CD8-positive, alpha-beta memory T cell (primary cell): ENCODE measurements at places on chromosomes 5 and 9. TPM values are rescaled to one million over a fixed set of nuclear protein-coding genes. Genes with fewer than 3 reads are reported as not detected.

The ZDHHC12 gene
- total RNA-seq, result 82.0 TPM

The CLIC3 gene
- 4.1 TPM for total RNA-seq

DNA sequence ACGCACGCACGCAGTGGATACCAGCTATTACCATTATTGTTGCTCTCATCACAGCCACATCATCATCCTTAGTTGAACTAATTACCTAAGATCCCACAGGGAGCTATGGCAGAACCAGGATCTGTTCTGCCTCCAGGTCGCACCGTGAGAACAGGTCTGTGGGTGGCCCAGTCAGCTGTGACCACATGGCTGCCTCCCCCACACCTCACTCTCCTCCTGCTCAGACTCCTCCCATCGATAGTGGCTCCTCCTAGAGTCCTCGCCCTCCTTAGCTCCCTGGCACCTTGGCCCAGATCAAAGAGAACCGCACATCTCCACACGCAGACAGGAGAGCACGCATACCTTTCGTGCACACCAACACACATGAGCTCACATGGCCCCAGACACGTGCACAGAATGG, 32.4 kb upstream of the RPL26L1 start:
- no peak overlapping the region for H3K27ac ChIP-seq
- no peaks in the 10 kb centered on the region for H3K4me1 ChIP-seq
- no peak overlapping the region for H3K4me3 ChIP-seq
- no peak for DNase-seq

DNA sequence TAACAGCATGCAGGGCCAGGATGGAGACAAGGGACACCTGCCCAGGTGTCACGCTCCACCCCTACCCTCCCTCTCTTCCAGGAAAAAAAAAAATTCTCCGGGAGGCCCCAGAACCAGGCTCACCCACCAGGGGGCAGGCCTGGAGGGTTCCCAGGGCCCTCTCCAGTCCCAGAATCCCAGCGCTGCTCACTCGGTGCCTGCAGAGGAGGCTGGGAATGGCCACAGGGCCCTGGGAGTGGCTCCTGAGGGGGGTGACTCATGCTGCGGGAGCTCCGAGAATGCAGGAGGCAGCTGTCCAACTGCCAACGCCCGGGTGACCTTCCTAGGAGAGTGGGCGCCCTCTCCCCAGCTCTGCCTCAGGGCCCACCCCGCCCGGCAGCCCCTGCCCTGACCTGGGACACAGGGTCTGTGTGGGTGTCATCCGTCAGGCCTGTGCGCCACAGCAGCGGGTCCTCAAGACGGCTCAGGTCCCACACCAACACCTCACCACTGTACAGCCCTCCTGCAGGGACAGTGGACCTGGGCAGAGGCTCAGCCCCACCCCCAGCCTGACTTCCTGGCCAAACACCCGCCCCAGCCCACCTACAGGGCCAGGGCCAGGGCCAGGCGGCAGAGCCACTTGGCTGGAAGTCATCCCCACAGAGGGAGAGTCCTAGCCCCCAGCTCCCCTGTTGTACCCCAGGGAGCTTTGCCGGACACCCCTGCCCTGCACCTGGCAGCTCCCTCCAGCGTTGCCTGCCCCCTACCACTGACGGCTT, 21.2 kb downstream of the DYNC2I2 start:
- H3K27me3 ChIP-seq, result no peaks in the 10 kb centered on the region
- peaks cover 15% of the 10 kb centered on the region for H3K36me3 ChIP-seq
- no peak for DNase-seq
- no peaks in the 10 kb centered on the region for H3K4me1 ChIP-seq

- no peak for DNase-seq
- no peaks in the 10 kb centered on the region for H3K36me3 ChIP-seq
- H3K27me3 ChIP-seq, result no peaks in the 10 kb centered on the region
- no peaks in the 10 kb centered on the region for H3K4me1 ChIP-seq
Measured at GRCh38 chr5:168932400-168933189, 353.4 kb upstream of the PANK3 start.

GRCh38 chr9:3186751-3187150, 339.1 kb downstream of the RFX3 start:
- H3K27ac ChIP-seq, result no peak overlapping the region
- no peaks in the 10 kb centered on the region for H3K4me1 ChIP-seq
- no peaks in the 10 kb centered on the region for H3K27me3 ChIP-seq
- no peak overlapping the region for H3K4me3 ChIP-seq

GRCh38 chr5:68368311-68369022, 152.9 kb downstream of the PIK3R1 start:
- no peaks in the 10 kb centered on the region for H3K27me3 ChIP-seq
- no peak overlapping the region for H3K27ac ChIP-seq
- no peak overlapping the region for H3K4me3 ChIP-seq
- H3K4me1 ChIP-seq, result peaks cover 22% of the 10 kb centered on the region
- DNase-seq, result no peak

- H3K4me1 ChIP-seq, result no peaks in the 10 kb centered on the region
- H3K36me3 ChIP-seq, result no peaks in the 10 kb centered on the region
- no peak overlapping the region for H3K4me3 ChIP-seq
- H3K27me3 ChIP-seq, result peaks cover 3% of the 10 kb centered on the region
Measured at GRCh38 chr5:169013208-169013728, 287.7 kb downstream of the SLIT3 start.

DNA sequence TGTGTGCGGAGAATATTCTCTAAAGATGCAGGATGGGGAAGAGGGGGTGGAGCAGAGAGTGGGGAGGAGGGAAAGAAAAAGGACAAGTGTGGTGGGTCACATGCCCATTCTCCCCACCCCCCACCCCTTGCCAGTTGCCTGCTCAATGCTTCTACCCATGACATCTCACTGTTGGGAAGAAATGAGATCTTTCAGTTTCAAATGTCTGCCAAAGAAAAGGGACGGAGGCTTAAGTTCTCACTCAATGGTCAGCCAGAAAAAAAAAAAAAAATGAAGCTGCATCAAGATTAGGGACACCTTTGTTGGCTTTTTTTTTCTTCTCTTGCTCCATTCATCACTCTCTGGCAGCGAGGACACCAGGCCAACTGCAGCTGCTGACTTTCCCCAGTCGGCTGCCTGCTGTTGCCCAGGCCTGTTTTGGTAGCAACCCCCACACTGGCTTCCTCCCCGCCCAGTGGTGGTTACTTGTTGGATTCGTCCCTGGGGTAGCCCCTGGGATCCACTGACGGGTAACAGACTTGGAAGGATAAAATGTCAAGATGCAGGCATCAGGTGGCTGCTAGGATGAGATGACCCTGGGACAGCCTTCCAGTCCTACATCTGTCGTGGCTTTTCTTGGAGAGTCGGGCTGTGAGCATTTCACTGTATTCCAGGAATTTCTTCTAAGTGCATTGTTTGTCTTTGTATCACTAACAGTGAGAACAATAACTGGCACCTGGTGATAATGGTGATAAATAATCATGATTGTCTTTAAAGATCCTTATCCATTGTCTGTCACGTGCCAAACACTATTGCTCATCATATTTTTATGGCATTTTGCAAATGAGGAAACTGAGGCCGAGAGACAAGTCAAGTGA, 9.1 kb downstream of the WWC1 start:
- H3K4me3 ChIP-seq, result no peak overlapping the region
- no peak overlapping the region for H3K27ac ChIP-seq
- DNase-seq, result no peak
- no peaks in the 10 kb centered on the region for H3K27me3 ChIP-seq
- no peaks in the 10 kb centered on the region for H3K4me1 ChIP-seq

DNA sequence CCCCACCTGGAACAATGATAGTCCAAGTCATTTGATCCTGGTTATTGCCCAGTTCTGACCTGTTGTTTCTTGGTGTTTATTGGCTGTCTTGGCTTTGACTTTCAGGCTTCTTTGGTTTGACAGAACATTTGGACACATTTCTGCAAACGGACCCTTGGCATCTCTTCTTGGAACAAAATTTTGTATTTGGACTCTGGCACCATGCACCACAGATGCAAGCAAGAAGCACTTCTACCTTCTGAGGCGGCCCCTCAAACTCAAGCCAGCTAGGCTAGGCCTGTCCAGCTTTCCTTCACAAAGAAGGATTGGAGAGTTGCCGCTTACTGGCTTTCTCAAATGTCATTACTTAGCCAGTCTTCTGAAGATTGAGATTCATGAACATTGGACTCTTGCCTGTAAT, 23.1 kb upstream of the FGF10 start:
- no peaks in the 10 kb centered on the region for H3K4me1 ChIP-seq
- no peaks in the 10 kb centered on the region for H3K36me3 ChIP-seq
- H3K4me3 ChIP-seq, result no peak overlapping the region
- H3K27me3 ChIP-seq, result no peaks in the 10 kb centered on the region
- no peak for DNase-seq
- no peak overlapping the region for H3K27ac ChIP-seq

GRCh38 chr5:31889001-31889561, 250.2 kb downstream of the PDZD2 start:
- H3K27me3 ChIP-seq, result no peaks in the 10 kb centered on the region
- H3K4me3 ChIP-seq, result no peak overlapping the region
- DNase-seq, result no peak
- no peaks in the 10 kb centered on the region for H3K4me1 ChIP-seq

DNA sequence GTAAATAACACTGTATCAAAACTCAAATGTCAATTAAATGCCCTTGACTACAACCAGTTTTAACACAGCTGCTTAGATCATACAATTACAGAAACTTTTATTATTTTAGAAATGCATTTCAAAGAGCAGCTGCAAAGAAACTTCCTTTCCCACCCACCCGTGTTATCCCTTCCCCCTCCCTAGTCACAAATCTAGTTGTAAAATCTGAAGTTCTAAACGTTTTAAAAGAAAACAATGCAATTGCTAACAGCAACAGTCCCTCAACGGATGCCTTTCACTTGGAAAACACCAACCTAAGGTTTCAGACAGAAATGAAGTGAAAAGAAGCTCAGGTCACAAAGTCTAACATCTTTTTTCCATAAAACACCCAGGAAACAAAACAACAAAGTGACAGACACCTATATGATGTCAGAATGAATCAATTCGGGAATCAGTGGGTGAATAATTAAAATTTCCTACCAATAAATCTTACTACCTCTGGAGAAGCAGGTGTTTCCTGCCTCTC, 100.3 kb downstream of the FBXW11 start:
- H3K4me1 ChIP-seq, result peaks cover 10% of the 10 kb centered on the region
- no peaks in the 10 kb centered on the region for H3K27me3 ChIP-seq
- H3K4me3 ChIP-seq, result no peak overlapping the region
- no peak overlapping the region for H3K27ac ChIP-seq

GRCh38 chr9:126436545-126437267, 110.1 kb downstream of the MVB12B start:
- H3K4me3 ChIP-seq, result no peak overlapping the region
- H3K27me3 ChIP-seq, result no peaks in the 10 kb centered on the region
- no peak for DNase-seq
- H3K27ac ChIP-seq, result no peak overlapping the region

DNA sequence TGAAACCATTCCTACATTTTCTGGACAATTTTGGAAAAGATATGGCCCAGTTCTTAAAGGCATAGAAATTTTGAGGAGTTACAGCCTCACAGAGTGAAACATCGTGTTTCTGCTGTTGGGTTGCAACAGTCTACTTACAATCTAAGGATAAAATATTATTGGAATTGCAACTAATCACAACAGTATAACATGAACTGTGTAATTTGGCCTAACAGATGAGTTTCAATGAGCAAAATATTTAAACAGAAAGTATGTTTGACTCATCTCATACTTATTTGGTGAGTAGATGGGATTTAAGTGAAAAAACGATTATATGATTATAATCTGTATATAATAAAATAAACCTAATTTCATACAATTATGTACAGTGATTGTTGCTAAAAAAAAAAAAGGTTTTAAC, 1061.8 kb downstream of the CDH12 start:
- no peak for DNase-seq
- H3K4me1 ChIP-seq, result no peaks in the 10 kb centered on the region
- H3K36me3 ChIP-seq, result no peaks in the 10 kb centered on the region
- H3K27ac ChIP-seq, result no peak overlapping the region
- H3K4me3 ChIP-seq, result no peak overlapping the region

DNA sequence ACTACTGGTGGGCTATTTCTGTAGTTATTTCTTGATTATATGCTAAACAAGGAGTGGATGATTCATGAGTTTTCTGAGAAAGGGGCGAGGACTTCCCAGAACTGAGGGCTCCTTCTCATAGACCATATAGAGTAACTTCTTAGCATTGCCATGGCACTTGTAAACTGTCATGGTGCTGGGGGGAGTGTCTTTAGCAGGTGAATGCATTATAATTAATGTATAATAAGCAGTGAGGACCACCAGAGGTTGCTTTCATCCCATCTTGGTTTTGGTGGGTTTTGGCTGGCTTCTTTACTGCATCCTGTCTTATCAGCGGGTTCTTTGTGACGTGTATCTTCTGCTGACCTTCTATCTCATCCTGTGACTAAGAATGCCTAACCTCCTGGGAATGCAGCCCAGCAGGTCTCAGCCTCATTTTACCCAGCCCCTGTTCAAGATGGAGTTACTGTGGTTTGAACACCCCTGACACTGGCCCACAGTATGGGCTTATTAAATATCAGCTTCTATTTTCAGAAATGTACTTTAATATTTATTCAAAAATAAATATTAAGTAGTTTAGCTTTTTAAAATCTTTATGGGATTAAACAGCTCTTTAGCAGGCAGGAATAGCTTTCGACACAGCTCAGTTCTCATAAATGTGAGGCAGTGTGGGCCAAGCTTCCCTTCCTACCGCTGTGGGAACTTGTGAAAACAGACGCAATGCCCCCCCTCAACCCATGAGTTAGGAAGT, 44.4 kb downstream of the GALNT12 start:
- no peak overlapping the region for H3K4me3 ChIP-seq
- no peaks in the 10 kb centered on the region for H3K4me1 ChIP-seq
- H3K27ac ChIP-seq, result no peak overlapping the region
- no peaks in the 10 kb centered on the region for H3K27me3 ChIP-seq
- no peak for DNase-seq

- H3K36me3 ChIP-seq, result no peaks in the 10 kb centered on the region
- no peak overlapping the region for H3K4me3 ChIP-seq
- H3K27ac ChIP-seq, result no peak overlapping the region
- no peak for DNase-seq
Measured at GRCh38 chr5:117414926-117415325, 840.3 kb upstream of the SEMA6A start.

DNA sequence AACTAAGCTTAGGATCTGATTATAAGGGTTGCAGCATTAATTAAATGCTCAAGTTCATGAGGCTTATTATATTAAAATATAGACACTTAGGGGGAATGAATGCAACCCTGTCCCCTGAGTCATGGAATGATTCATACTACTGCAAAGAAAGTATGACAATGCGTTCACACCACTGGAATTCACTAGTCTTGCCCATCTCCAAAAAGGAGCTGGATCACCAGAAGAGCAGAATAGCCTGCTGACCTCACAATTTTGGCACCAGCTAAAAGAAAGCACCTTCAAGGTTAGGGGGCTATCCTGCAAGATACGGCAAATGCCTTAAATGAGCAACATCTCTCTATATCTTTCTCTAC, 32.0 kb upstream of the TMED7 start:
- DNase-seq, result no peak
- H3K27me3 ChIP-seq, result no peaks in the 10 kb centered on the region
- H3K27ac ChIP-seq, result no peak overlapping the region
- H3K36me3 ChIP-seq, result no peaks in the 10 kb centered on the region
- H3K4me1 ChIP-seq, result no peaks in the 10 kb centered on the region

GRCh38 chr5:69206528-69207190, 17.3 kb downstream of the CENPH start:
- no peak overlapping the region for H3K27ac ChIP-seq
- no peaks in the 10 kb centered on the region for H3K36me3 ChIP-seq
- H3K27me3 ChIP-seq, result no peaks in the 10 kb centered on the region
- no peak overlapping the region for H3K4me3 ChIP-seq

- no peaks in the 10 kb centered on the region for H3K36me3 ChIP-seq
- no peak overlapping the region for H3K4me3 ChIP-seq
- H3K27me3 ChIP-seq, result no peaks in the 10 kb centered on the region
- DNase-seq, result no peak
Measured at GRCh38 chr5:158747816-158748432, 351.8 kb downstream of the EBF1 start.

- H3K4me1 ChIP-seq, result no peaks in the 10 kb centered on the region
- no peaks in the 10 kb centered on the region for H3K27me3 ChIP-seq
- no peaks in the 10 kb centered on the region for H3K36me3 ChIP-seq
- H3K4me3 ChIP-seq, result no peak overlapping the region
- no peak for DNase-seq
Measured at GRCh38 chr5:157944077-157944633, 85.2 kb upstream of the CLINT1 start.
